ENCODE measurements at places on chromosomes 1 and 21. TPM values are rescaled to one million over a fixed set of nuclear protein-coding genes. Genes with fewer than 3 reads are reported as not detected.

AIRE gene
- 0.11 TPM for total RNA-seq

FCRL5 gene
- 0.30 TPM for total RNA-seq

DNA sequence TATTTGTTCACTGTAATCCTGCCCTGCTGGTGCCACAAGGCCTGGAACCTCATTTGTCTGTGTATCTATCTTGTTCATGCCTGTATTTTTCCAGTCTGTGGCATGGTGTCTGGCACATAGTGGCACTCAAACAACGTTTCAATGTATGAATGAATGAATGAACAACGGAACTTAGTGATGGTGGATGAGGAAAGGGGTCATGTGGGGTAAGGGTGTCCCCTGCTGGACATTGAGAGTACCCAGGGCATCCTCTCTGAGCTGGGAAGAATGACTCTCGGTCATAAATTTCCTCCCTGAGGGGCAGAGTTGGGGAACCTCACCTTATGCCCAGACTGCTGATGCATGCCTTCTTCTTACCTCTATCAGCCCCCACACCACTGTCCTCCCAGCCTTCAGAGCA lies 18.9 kb upstream of the ZNF683 start:
- no peak for DNase-seq

NTMT2 gene
- total RNA-seq: 2.0 TPM

GRCh38 chr1:150493175-150493574 lies 6.0 kb downstream of the TARS2 start:
- no peak for DNase-seq

GRCh38 chr21:45552696-45553391 lies 10.6 kb upstream of the SLC19A1 start:
- peak; percentile 61 for DNase-seq

GRCh38 chr1:228013935-228014930 lies 7.4 kb downstream of the WNT3A start:
- peak; percentile 75 for DNase-seq

DNA sequence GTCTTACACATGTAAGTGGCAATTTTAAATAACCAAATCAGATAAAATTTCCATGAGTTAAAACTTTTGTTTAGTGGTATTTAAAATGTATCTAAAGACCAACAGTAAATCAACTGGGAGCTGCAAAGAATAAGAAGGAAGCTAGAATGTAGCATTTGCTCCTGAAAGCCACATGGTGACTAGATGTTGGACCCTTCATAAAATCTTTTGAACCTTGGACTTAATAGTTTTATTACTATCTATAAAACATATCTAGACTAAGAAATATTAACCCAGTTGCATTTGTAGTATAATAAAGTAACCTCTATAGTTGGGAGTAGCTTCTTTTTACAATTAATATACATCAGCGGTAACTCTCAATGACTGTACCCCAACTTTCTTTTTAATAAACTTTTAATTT lies 72.1 kb downstream of the UBE4B start:
- DNase-seq: no peak

GRCh38 chr1:186016856-186017255 lies 282.7 kb downstream of the HMCN1 start:
- no peak for DNase-seq

DNA sequence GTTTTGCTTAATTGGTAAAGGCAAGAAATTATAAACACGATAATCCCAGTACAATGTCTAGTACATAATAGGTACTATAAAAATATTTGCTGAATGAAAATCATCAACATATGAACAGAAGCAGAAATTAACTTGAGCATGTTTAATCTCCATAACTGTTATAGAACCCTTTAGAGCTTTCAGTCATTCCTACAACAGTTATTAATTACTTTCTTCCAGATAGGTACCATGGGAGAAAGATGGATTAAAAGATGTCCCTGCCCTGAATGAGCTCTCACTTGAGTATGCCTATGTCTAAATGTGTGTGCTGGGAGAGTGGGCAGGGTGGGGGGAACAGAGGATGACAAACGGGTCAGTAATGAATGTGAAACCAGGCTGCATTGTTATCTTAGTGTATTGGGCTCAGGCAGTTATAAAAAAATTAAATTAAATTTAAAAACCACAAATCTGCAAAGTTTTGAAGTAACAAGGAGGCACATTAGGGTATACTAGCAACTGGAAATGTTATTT lies 2.4 kb downstream of the EPS15 start:
- no peak for DNase-seq

- no peak for DNase-seq
These were observed 33.8 kb upstream of the IL20 start for GRCh38 chr1:206831650-206832049.

- DNase-seq: no peak
These were observed 9.4 kb downstream of the LDLRAD2 start for GRCh38 chr1:21821385-21822019.

DNA sequence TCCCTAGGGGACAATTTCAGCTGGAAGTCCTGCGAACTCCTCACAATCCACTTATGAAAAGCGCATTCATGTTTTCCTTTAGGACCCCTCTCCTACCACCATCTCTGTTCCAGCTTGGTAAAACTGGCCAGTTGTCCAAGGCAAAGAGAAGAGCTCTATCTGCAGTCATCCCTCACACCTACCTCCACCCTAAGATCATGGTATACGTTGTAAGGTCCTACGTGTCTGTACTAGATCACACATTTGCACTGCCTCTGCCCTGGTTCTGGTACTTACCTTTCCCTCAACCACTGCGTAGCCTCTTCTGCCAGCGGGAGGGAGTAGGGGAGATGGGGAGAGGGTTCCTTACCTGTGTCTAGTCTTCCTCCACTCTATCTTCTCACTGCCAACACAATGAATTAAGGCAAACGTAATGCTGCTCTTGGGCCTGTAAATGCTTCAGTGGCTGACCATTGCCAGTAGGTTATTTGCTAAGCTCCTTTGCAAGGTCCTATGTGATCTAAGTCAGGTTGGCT lies 739 bp upstream of the NUP133 start:
- no peak for DNase-seq

FAM151A gene
- total RNA-seq: 0.22 TPM

DNA sequence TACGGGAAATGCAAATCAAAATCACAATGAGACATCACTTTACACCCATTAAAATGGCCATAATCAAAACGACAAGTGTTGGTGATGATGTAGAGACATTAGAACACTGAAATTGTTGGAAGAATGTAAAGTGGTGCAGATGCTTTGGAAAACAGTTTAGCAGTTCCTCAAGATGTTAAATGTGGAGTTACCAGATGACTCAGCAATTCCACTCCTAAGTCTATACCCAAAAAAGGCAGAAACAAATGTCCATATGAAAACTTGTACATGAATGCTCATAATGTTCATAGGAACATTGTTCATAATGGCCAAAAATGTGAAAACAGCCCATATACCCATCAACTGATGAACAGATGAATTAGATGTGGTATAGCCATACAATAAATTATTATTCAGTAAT lies 267.4 kb downstream of the KCNH1 start:
- no peak for DNase-seq

DNA sequence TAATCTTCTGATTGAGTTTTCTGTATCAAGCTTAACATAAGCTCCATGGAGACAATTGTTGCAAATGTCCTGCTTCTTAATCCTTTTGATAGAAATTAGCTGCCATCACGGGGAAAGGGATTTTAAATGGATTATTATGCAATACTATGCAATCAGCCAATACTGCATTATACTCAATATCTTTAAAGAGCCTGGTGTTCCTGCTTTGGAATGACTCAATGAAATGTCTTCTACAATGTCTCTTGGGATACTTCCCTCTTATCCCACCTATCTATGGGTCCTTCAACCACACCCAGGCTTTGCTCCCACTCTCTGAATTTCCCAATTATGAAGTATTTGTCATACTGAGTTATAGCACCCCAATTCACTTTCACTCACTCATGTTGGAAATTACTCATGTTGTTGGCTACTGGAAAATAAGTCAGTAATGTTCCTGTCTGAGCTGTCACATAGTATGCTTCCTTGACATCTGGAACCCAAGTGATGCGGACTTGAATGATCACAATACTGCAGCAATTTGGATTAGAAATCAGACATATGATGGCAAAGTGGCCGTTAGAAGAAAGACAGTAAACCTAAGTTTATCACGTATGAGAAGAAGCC lies 85.0 kb downstream of the TPR start:
- DNase-seq: no peak

DNA sequence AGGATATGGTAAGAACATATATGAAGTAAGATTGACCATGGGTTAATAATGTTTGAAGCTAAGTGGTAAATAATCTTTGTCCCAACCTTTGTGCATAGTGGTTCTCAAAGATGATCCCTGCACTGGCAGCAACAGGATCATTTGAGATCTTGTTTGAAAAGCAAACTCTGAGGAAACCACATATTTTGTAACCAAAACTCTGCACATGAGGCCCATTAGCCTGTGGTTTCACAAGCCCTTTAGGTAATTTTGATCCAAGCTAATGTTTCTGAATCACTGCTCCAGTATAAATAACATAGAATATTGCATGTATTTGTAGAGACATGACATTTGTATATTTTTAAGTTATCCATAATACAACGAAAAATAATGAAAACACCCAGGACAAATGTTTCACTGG lies 147.9 kb upstream of the RGS18 start:
- DNase-seq: no peak

TNFSF4 gene
- 0.22 TPM for total RNA-seq

YBEY gene
- 14.1 TPM for total RNA-seq

DNA sequence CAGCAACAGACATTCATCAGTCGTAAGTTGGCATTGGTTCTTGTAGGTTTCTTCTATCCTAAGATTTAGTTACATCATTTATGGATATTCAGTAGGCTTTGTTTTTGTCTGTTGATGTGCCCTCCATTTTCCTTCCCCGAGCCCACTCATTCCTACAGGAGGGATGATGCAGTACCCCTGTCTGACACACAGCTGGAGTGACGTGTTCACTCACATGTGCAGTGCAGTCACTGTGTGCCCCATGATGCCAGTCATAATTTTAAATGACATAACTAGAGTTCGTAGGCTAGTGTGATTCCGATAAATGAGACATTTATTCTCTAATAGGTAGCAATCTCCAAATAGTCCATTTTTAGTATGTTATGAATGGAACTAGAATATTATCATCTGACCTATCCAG lies 438.4 kb downstream of the DSCAM start:
- DNase-seq: no peak

HCRTR1 gene
- total RNA-seq: not detected

CD160 gene
- 0.22 TPM for total RNA-seq

DNA sequence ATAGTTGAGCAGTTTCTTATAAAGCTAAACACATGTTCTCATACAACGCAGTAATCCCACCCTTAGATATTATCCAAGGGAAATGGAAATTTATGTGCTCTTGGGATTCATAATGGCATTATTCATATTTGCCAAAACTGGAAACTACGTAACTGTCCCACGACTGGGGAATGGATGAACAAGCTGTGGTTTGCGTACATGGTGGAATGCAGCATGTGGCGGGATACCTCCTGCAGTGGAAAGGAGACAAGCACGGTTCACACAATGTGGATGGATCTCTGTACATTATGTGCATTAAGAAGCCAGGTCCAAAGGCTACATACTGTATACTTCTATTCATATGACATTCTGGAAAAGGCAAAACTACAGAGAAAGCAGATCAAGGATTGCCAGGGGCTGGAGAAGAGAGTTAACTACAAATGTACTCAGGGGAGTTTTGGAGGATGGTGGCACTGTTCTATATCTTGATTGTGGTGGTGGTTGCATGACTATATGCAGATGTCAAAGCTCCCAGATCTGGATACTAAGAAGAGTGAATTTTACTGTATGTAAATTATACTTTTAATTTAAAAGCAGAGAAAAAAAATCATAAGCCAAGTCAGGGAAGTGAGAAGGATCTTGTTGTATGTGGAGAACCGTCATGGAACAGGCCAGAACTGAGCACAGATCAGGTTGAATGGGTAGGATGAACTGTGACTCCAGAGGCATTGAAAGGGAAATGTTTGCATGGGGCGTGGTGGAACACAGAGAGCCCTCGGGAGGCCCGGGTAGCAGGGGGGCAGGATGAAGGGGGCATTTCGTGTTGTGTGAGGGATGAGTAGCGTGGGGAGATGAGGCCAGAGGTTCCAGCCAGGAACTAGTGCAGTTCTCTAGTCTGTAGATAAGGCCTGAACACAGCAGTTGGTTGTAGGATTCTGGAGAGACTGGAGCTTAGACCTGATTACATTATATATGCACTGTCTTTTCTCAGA lies 90.7 kb downstream of the GALNT2 start:
- DNase-seq: no peak

DNA sequence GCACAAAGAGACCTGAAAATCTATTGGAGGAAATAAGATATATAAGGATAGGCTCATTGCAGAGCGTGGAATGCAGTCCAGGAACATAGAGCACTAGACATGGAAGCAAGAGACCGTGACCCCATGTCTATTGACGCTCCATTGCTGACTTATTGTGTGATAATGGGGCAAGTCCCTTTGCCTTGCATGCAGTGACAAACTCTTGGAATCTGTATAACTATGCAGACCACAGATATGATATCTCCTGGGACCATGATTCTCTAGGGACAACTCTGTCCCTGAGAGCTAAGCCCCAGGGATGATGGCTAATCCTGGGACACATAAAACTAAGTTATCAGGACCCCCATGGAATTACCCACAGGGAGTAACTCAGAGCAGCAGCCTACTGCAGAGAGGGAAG lies 73.1 kb upstream of the PRDX6 start:
- DNase-seq: no peak

REN gene
- not detected for total RNA-seq

DNA sequence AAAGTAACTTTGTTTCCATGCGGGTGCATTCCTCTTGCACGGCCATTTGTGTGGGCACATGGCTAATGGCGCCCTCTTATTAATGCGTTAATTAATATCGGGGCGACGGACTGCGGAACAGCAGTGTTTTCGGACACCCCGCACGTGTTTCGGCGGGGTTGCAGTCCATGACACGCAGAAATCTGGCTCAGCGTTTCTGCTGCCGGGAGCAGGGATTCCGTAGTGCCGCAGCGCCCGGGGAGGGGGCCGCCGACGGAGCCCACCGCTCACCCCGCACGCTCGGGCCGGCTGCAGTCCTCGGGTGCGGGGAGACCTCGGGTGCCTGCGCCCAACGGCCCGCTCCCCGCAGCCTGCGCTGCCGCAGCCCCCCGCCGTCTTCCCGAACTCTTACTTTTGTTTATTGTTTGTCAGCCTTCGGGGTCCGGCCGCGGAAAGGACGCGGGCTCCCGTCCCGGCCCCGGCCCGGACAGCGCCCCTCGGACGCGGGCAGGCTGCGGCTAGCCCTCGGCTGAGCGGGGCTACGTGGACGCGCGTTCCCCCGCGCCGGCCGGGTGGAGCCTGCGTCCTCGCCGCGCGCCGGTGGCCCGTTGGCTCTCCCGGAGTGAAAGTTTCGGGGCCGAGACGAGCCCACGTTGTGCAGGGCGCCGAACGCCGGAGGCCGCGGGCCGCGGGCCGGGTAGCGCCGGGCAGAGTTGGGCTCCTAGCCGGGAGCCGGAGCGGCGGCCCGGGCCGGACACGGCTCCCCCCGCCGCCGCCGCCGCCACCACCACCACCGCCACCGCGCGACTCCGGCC lies 849 bp downstream of the NFIA start:
- DNase-seq: no peak

- no peak for DNase-seq
These were observed 23.6 kb upstream of the ARHGEF16 start for GRCh38 chr1:3430820-3431219.

HRNR gene
- not detected for total RNA-seq
